ENCODE measurements at places on chromosomes 6 and 20.
A peak's percentile ranks its signal among the peaks of the same experiment; 100 is the strongest.

- no peak for DNase-seq
Observed at GRCh38 chr6:44169154-44169553, 10.5 kb downstream of the CAPN11 start.

DNA sequence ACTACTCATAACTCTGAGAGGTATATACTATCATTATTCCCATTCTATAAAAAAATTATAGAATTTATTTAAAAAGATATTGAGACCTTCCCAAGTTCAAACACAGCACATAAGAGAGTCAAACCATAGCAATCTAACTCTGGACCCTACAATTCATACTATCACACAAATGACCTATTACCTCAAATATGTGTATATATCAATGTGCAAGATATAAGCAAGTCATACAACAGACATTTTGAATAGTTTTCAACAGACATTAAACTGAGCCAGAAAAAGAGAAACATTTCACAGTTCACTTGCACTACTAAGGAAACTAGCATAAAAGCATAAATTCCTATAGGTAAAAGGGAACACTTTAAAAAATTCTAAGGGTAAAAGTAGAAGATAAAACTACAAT, 11.7 kb downstream of the PHIP start:
- DNase-seq, result no peak

DNA sequence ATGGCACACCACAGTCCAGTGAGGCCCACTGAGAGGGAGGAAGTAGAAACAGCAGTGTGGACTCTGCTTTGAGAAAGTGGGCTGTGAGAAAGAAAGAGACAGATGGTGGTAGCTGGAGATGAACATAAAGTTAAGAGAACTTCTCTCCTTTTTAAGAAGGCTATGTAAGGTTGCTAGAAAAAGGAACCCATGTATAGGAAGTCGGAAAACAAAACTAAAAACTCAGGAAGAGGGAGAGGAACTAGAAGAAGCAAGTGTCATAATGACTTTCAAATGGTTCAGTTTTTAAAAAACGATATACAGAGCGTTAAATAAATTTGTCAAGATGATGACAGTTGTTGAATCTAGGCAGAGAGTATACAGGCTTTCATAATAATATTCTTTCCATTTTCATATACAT, 25.4 kb upstream of the GMNN start:
- DNase-seq, result no peak

DNA sequence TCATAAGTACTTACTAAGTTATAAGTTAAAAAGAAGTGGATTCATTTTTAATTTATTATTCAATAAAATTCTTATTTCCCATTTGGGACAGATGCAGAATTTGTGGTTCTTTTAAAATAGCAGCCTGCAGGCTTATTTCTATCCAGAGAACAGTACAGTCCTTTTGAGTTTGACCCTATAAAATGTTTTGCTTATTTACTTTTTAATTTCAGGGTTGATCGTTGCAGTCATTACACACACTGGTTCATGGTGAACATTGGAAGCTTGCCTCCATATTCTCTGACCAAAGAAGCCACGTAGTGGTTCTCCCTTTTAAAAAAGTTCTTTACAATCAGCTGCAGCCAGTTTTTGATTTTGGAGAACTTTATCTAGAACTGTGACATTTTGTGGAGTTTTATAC, 122.9 kb upstream of the PDE7B start:
- no peak for DNase-seq

DNA sequence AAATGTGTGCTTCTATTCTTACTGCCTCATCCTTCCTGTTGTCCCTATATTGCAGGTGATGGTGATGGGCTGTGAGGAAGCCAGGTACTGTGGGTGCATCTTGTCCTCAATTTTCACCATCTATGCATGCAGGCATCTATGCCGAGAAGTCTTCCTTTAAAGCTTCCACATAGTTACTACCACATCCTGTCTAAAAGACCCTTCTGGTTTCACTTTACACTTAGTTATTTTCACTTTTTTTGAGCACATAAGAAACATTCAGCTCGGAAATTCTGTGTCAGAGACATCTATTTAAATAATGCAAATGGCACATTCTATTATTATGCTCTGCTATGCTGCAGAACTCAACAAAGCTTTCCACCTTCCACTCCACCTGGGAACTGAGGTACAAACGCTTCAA, 28.2 kb upstream of the FABP7 start:
- DNase-seq, result no peak

GRCh38 chr20:59483481-59483880, 120.9 kb upstream of the PHACTR3 start:
- no peak for DNase-seq

- DNase-seq, result peak; percentile 44
Observed at GRCh38 chr20:23436681-23437080, 2.8 kb upstream of the CSTL1 start.

DNA sequence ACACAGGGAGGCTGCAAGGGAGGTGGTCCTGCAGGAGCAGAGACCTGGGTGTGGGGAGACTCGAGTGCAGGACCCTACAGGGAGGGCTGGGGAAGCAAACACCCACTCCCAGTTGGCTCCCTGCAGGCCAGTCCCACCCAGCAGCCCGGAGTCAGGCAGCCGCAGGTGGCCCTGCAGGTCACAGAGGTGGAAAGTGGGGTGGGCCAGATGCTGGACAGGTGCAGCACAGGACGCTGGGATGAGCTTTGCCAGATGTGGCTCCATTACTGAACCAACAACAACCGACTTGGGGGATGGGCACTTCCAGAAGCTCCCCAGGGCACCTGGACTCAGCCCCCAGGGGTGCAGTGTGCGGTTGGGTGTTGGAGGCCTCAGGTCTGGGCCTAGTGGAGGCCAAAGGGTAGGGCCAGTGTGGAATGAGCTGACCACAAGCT, 26.6 kb upstream of the MYT1 start:
- DNase-seq, result no peak

DNA sequence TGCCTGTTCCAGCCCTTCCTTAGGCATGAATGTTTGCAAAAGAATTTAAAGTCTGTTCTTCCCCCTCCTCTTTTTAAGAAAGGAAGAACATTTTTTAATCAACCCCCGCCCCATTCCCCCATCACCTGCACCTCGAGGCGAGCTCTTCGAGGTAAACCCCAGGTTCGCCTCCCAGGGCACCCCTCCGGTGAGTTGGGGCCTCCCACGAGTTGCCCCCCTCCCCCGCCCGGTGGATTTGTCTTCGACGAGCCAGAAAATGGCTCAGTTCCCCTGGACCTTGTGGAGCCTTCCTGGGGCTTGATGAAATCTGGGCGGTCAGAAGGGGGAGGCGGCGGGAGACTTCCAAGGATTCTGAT, 256 bp upstream of the OVOL2 start:
- no peak for DNase-seq

DNA sequence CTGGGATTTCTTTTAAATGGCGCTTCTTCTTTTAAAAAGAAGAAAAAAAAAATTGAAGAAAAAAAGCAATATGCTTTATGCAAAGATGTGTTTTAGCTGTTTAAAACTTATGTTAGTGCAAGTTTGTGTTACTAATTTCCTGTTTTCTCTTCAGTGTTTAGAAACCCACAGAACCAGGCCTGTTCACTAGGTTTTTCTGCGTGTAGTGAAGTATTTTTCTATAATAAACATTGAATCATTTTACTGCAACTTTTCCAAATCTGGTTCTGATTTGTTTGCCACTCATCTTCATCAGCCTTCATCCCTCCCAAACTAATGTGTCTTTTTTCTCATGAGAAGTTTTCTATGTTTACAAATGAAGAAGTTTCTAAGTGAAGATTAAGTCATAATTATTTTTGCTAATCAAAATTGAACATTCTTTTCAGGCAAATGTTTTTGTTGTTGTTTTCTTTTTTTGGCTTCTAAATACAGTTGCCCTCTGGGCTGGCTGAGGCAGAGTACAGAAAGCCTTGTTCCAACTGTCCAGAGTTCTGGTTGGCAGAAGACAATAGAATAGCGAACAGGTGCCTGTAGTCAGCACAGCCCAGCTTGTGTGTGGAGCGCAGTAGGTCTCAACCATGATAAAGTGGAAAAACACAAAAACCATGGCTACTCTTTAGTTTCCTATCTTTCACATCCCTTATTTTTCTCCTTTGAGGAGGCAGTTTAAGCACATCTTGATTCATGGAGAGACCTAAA, 14.5 kb downstream of the ZNF76 start:
- no peak for DNase-seq

- no peak for DNase-seq
Observed at GRCh38 chr6:54578261-54578660, 268.3 kb upstream of the FAM83B start.

DNA sequence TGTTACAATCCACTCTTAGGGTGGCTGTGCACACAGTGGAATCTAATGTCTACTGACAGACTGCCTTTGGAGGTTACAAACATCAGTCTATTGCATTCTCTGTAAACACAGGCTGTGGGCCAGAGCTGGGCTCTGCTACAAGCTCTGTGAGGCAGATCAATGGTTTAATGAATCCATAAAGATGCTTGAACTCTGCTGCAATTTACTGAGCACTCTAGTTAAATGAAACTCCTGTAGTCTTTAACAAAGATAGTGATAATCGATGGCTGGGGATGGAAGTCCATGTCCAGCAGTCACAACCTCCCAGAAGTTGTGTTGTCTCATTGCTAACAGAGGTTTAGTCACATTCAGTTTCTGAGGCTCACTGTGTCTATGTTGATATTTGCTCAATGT, 50.5 kb downstream of the SOBP start:
- no peak for DNase-seq

DNA sequence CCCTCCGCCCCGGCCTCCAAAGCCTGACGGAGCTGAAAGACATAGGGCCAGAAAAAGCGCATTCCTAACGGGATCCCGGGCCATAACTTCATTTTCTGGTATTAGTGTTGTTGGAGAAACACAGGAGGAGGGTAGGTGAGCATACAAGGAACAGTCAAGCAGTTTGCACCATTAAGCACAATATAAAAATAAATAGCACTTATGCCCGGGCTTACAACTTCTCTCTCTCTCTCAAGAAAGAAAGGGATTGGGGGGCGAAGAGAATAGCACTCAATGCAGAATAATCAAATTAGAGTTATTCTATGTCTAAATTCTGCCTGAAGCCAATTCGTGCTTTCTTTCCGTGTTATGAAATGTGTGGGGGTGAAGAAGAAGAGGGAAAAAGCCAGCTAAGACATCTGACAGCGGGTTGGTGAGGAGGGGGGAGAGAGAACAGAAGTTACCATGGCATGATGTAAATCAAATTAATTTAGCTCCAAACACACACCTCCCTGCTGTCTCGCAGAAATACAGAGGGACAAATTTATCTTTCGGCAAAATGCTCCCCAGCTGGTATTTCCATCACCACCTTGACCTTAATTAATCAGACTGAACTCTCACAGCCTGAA, 508 bp upstream of the METTL24 start:
- no peak for DNase-seq

DNA sequence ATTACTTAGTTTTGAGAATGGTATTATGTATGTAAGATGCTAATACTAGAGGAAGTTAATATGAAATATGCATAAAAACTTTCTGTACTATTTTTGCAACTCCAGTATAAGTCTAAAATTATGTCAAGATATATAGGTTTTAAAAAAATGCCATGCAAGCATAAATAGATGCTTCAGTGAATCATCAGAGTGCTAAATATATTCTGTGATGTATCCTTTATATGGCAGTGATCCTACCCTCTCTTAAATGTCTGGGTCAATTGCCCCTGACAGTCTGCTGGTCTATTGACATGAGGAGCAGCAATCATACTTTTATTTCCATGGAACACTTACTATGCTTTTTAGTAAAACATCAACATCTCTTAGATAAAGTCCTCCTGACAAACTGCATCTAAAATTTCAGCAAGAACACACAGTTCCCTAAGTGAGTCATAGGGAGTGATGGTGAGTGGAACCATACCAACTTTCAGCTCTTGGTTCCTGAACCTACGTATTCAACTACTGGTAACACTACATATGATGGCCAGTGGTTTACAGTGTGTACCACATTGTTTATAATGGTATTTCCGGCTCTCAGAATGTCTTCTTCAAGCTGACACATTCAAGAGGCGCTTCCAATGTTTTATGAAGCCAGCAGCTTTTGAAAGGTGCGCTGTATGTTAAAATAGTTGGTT, 928.7 kb upstream of the GJE1 start:
- no peak for DNase-seq

GRCh38 chr20:3227936-3228749, 10.8 kb downstream of the SLC4A11 start:
- DNase-seq, result no peak

DNA sequence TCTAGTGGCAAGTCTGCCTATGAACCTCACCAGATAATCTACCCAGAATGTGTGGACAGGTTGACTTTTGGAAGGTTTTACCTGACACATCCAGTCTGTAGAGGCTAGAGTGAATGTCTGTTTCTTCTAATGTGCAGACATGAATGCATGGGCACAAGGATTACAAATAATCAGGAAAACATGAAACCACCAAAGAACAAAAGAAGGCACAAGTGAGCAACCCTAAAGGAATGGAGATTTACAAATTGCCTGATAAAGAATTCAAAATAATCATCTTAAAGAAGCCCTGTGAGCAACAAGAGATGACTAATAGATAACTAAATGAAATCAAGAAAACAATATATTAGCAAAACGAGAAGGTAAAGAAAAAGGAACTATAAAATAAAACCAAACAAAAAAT, 876.1 kb upstream of the ADGRB3 start:
- DNase-seq, result no peak

DNA sequence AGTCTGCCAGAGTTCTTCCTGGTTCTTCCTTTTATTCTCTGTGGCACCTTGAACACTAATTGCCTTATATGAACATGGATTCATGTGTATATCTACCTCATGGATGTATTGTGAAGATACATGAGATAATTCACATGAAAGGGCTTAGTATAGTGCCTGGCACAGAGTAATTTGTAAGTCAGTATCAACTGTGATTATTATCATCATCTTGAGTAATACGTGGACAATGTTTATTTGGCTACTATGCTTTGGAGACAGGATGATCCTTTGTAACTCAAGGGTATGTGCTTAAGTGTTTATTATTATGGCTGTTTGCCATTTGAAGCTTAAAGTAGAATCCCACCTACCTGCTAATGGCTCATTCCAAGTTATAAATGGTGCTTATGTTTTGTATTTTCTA, 16.0 kb downstream of the DOP1A start:
- no peak for DNase-seq

DNA sequence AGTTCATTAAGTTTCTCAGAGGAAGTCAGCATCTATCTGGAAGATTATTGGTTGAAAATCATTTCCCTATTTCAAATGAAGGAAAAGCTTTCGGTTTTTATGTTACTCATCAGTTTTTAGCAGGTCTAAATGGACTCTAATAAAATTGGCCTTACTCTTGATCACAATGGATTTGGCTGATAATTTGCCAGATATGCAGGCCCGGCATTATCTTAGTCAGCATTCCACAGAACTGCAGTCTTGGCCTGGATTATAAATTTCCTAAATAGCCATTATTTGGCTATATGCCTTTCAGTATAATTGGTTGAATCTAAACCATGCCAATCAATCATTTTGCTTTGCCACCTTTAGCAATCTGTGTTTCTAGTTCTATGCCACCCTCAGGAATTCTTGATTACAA, 91.7 kb upstream of the KCNQ5 start:
- DNase-seq, result no peak

GRCh38 chr6:132261354-132261753, 139.9 kb downstream of the MOXD1 start:
- no peak for DNase-seq

- DNase-seq, result no peak
Observed at GRCh38 chr6:39152262-39152661, 37.3 kb upstream of the SAYSD1 start.
